Gastrocnemius medialis (tissue), 4 donors: ENCODE measurements at places on chromosomes 2 and 18.

- no peak for DNase-seq
Observed at GRCh38 chr2:53632714-53633113, 134.9 kb upstream of the CHAC2 start.

- DNase-seq, result no peak
Observed at GRCh38 chr2:135708159-135708558, 33.5 kb upstream of the UBXN4 start.

- DNase-seq, result no peak
Observed at GRCh38 chr2:134773759-134774742, 55.3 kb upstream of the TMEM163 start.

- no peak for DNase-seq
Observed at GRCh38 chr2:150587547-150588505, 100.4 kb upstream of the RND3 start.

DNA sequence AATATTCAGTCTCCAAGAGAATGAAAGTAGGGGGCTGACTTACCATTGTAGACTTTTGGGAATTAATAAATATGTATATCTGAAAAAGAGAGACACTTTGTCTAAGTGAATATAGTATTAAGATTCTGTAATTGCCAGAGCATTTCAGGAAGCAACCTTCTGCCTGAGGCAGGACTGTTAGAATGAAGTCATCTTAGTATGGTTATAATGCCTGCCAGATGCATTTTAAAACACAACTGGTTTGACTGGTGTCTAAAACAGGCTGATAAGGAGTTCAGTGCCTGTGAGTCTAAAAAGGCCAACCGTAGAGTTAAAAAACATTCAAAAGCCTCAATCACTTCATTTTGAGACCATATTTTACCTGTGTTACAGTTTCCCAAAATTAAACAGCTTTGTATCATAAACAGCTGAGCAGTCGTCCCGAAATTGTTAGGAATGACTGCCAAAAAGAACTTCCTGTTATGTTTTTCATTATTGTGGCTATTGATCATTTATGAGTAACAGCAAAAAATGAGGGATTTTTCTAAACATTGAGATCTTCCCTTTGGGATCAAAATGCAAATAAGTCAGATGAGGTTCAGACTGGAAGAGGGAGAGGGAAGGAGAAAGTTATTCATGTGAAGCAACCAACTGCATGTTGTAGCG is 443.9 kb downstream of the PID1 start:
- DNase-seq, result no peak

DNA sequence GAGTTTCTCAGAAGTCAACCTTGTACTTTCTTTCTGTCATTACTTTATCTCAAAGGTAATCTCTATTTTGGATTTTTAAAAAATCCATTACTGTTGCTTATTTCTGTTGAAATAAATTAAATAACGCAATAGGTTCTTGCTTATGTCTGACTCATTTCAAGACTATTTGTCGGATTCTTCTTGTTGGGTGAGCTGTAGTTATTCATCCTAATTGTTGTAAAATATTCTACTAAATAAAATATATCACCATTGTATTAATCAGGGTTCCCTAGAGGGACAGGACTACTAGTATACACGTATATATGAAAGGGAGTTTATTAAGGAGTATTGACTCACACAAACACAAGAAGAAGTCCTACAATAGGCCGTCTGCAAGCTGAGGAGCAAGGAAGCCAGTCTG is 403.9 kb upstream of the CYRIA start:
- no peak for DNase-seq

GRCh38 chr2:225457482-225457881 is 58.0 kb downstream of the NYAP2 start:
- no peak for DNase-seq

DNA sequence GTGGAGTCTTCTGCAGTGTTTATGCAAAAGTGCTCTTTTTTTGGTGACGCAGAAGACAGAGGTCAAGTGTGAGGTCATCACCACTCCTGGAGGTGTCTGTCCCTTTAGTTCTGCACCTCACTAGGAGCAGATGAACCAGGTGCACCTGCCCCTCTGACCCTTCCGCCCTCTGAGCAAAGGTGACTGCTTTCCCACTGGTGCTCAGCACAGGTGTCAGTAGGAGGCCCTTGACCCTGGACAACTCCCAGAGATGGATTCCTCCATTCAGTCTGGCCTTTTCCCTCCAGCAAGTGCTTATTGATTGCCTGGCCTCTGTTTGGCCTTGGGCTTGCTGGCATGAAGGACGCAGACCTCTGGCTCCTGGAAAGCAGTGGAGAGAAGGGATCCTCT is 8.7 kb upstream of the SLC4A3 start:
- no peak for DNase-seq

DNA sequence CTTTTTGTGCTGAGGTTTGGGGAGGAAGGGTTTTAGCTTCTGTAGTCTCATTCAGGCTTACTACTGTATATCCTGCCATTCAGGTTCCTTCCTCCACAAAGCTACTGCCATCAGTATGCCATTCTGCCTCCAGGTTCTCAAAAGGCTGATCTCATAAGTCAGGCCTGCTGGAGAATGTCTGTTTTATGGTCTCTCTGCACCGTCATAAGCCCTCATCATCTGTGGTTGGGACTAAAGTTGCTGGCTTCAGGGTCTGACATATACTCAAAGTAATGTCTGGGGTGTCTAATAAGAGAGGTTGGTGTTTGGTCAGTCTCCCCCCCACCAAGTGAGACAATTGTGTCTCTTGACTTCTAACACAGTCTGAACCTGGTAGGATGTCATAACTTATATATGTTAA is 36.2 kb upstream of the CCBE1 start:
- no peak for DNase-seq

GRCh38 chr2:192298664-192299063 is 103.9 kb upstream of the TMEFF2 start:
- no peak for DNase-seq

DNA sequence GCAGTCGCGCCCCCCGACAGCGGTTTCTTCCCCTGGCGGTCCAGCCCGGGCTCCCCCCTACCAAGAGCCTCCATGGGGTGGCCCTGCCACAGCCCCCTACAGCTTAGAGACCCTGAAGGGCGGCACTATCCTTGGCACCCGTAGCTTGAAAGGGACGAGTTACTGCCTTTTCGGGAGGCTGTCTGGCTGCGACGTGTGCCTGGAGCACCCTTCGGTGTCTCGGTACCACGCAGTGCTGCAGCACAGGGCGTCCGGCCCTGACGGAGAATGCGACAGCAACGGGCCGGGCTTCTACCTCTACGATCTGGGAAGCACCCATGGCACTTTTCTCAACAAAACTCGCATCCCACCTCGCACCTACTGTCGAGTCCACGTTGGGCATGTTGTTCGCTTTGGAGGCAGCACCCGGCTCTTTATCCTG is 475 bp downstream of the SLC4A1AP start:
- no peak for DNase-seq

GRCh38 chr2:219314804-219315468 is 5.7 kb upstream of the PTPRN start:
- no peak for DNase-seq

DNA sequence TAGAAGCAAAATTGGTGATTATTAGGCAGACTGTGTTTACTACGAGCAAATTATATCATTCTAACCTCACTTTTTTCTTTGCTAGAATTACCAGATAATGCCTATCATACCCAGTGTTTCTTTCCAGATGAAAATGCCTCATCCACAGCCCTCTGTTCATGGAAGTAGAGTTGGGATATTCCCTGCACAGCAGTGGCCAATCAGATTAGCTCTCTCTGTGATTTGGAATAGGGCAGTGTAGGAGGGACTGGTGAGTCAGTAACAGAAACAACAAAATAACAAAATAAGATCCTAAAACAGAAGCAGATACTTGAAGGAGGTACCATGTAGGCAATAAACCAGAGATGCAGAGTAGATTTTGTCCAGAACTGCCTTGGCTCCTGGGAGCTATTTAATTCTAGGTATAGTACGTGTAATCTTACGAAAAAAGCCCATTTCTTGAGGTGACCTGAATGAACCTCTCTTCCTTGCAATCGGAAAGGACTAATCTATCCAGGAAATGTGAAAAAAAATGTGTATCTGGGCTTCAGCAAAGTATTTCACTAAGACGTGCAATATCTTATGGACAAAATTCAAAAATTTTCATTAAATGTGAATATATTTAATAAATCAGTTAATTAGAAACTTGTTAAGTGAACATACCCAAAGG is 18.4 kb upstream of the TMEM17 start:
- DNase-seq, result no peak

GRCh38 chr18:79754831-79755351 is 42.8 kb upstream of the KCNG2 start:
- DNase-seq, result no peak

- DNase-seq, result no peak
Observed at GRCh38 chr18:45838302-45839070, 13.0 kb downstream of the SIGLEC15 start.

- DNase-seq, result no peak
Observed at GRCh38 chr2:219782737-219783348, 155.4 kb downstream of the SLC4A3 start.

DNA sequence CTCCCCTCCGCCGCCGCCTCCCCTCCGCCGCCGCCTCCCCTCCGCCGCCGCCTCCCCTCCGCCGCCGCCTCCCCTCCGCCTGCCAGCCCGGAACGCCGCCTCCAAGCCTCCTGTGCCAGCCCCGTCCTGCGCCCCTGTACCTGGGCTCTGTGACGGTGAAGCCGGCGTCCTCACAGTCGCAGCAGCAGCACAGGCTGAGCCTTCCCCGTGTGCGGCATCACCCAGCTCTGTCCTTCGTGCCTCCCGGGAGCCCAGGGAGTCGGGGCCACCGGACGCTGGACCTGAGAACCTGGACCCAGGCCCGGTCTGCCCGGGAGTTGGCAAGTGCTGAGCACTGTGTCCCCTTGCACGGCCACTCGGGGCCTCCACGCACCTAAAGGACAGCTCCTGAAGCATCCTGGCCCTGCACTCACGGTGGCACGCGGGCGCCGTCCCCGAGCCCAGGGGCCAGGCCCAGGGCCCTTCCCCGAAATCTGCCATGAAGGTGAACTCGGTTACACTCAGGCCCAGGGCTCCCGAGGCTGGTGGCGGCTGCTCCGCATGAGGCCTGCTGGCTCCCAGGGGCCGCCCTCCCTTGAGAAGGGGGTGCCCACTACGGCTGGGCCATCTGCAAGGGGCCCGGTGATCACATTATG is 32.9 kb downstream of the RTP5 start:
- no peak for DNase-seq

- DNase-seq, result no peak
Observed at GRCh38 chr2:37201208-37201607, 4.9 kb downstream of the CEBPZOS start.

GRCh38 chr2:207321514-207321913 is 155.8 kb upstream of the KLF7 start:
- DNase-seq, result no peak

- DNase-seq, result no peak
Observed at GRCh38 chr2:68193787-68194372, 36.2 kb downstream of the PNO1 start.
